ENCODE measurements at places on chromosomes 4 and X.

DNA sequence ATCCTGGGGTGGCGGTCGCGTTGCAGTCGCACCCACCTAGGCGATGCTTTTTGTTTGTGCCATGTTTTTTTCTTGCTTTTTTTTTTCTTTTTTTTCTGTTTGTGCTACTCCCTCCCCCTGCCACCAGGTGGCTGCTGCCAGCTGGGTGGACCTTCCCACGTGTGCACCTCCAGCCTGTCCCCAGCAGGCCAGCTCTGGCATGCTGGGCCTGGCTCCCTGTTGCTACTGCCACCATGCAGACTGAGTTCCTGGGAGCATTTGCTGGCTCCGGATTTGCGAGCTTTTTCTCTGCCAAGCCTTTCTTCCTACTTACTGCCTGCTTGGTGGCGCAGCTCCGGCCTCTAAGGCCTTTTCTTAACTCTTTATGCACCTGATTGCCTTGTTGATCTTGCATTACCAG is 161.2 kb upstream of the WDFY3 start:
- DNase-seq = no peak

DNA sequence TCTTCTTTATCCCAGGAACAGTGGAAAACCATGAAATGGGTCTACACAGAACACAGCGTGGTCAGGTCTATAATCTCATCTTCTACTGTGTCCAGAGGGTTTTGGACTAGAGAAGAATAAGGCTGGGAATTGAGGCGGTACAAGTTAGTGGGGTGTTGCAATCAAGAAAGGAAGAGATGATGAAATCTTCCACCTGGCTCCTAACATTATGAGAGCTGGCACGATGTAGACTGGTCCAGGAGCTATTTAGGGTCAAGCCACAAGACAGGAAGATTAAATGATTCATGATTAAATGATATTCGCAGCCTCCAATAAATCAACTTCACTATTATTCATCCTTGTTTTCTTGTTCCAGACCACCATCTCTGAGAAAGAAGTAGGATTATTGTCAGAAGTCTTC is 88.0 kb downstream of the ARSF start:
- DNase-seq = no peak

DNA sequence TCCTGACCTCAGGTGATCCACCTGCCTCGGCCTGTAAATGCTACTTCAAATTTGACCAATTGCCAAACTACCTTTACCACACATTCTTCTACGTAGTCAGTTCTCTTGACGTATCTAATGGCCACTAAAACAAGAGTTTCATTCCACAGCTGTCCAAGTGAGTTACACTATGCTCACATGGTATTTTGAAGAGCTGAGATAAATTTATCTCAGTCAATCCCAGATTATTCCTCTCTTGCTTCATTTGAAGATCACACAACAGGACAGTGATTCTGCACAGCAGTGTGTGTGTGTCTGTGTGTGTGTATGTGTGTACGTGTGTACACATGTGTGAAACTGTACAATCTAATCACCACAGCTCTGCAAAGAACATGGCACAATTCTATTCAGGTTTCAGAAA is 133.4 kb downstream of the APBB2 start:
- no peak for DNase-seq

DNA sequence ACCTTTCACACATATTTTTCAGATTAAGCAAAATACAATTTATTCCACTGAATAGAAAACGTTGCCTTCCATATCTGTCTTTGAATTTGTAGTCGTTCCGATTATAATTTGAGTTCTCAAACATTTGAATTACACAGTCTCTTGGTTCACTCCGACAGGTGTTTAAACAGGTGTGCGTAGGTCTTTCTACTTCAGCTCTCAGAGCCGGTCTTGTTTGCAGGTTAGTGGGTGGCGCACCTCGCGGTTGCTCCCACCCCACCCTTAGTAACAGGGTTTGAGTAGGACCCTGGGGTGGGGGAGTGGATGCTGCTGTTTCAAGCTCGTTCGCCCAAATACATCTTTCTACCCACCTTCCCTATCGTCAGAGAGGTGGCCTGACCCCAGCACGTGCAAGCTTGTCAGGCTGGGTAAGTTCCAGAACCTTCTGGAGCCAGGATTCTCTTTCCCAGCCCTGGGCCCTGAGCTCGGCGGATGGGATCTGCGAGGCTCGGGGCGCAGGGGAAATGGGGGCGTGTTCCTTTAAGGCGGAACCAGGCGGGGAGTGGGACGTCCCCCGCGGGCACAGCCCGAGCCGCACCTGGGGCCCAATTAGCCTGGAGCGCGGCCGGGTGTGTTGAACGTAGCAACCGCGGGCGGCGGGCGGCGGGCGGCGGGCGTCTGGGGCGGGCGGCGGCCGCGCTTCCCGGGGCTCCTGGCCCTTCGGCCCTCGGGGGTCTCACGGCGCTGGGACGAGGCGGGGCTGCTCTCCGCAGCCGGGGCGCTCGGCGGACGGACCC is at the start of gene FAM149A:
Gene FAM149A (plus strand): TSS at position 591 of the 776 bp plus-strand sequence.
- DNase-seq = no peak

DNA sequence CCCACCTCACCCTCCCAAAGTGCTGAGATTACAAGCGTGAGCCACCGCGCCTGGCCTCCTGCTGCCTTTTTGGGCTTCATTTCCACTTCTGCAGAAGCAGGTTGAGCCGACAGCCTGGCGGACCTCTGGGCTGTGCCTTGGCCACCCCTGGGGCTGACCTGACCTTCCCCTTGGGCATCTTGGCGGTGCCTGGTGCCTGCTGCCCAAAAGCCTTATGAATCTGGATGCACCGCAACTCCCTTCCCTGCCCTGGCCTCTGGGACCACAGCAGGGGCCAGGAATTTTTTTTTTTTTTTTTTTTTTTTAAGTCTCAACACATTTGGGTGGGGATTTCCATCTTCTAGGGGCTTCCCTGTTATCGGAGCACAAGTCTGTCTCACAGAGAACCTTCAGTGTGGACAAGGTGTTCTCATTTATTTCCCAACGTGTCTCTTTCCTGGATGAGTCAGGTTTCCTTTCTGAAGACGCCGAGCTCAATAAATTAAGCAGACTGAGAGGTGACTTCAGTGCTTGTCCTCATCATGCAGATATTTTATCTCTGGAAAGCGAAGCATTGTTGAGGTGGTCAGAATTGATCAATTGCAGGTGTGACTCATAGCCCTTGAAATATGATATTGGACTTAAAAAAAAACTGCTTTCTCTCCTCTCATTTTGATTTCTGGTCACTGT is 79.7 kb downstream of the SHROOM2 start:
- DNase-seq = no peak

- DNase-seq = no peak
Observed at GRCh38 chr4:84956014-84956413, 10.5 kb downstream of the WDFY3 start.

DNA sequence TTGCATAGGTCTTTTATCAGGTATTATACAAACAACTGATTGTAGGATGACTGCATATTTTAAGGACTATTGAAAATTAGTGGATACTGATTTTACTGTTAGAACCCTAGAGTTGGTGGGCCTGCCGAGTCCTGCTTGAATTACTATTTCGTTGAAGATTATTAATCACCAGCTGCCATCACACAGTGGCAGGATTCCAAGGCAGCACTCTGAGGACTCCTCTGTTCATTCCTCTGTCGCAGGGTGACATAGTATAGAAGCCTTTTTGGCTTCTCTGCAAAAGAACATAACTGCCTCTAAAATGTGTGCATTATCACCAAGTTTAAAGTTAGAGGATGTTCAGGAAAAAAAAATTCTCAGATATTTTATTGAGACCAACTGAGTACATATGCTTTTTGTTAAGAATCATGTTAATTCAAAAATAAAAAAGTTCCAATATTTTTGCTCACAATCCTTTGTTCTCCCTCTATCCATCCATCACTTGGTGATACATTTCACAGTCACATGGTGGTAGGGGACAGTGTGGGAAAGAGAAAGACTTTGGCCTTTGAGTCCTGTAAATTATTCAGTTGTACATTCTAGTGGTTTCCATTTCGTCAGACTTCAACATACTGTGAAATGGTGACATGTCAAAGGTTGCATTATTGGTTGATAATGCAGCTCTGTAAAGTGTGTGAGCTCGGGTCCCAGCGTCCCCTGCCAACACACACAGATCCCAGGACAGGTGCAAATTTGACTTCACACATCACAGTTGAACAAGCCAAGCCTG is 332.5 kb downstream of the GRID2 start:
- DNase-seq = no peak

GRCh38 chr4:30721185-30722091 is 1.3 kb downstream of the PCDH7 start:
- DNase-seq = no peak

GRCh38 chr4:89009761-89010369 is 47.1 kb downstream of the FAM13A start:
- no peak for DNase-seq

DNA sequence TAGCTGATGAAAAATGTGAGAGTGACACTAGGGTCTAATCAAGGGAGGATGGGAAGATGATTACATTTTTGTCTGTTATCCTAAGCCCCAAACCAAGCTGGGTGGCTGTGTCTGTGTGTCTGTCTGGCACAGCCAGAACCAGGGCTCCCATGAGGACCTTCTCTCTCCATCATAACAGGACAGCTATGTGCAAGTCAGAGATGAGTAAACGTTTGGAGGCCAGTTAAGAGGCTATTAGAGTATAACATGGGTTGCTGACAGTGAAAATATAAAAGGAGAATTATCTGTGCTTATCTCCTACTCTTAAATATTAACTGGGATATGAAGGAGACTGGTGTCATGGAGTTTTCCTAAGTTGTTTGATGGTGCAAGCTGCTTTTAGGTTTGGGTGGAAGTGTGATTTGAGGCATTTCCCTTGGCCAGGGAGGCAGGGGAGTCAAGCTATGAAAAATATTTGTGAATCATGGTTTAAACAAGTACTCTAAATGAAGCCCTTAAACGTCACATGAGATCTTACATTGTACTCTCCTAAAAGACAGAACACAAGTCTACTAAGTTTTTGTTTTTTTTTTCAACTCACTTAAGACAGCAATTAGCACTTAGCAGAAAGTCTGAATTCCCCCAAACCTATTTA is 156.2 kb downstream of the ENOX2 start:
- no peak for DNase-seq

DNA sequence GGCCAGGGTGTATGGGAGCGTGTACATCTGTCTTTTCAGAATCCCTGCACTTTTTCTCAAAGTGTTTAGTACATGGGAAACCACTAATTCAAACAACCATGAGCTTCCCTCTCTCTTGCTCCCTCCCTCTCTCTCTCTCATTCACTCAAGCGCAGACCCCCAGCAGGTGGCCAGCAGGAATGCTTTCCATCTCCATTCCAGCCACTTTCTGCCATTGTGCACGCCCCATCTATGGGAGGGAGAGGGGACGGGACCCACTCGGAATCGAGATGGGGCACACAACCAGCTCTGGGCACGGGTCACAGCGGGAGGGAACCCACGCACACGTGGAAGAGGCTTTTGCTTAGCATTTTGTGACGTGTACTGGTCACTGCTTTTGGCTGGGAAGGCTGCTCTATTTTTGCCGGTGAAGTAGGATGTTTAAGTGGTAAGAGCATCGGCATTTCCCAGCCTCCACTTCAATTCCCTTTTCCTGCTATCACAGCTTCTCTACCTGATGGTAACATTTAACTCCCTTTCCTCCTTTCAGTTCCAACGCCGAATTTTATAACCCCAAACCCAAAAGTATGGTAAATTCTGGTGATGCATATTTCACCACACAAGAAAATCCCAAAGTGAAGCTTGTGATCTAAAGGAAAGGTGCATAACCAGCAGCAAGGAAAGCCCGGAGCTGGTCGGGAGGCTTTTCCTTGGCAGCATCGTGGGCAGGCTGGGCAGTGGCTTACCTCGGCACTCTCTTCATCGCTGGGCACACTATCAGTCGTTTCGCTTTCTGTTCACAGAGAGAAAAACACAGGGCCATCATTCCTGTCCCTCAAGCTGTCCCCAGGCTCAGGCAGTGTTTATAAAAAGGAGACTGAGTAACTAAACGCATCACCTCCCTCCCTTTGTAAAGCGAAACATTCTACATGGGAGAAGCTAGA is 84.1 kb downstream of the IRF2 start:
- no peak for DNase-seq

- DNase-seq = no peak
Observed at GRCh38 chr4:55879224-55879623, 25.8 kb downstream of the EXOC1 start.

Data from NCI-H2029 treated with DMSO at 0.1 percent for 48 hours (cell line).